ENCODE measurements at places on chromosomes 3 and 15.

GRCh38 chr3:27720899-27721716 is 1.0 kb downstream of the EOMES start:
- no peak for DNase-seq

GRCh38 chr3:161474741-161475140 is 21.9 kb upstream of the OTOL1 start:
- DNase-seq = no peak

GRCh38 chr3:113185194-113185835 is 26.0 kb upstream of the BOC start:
- DNase-seq = no peak

DNA sequence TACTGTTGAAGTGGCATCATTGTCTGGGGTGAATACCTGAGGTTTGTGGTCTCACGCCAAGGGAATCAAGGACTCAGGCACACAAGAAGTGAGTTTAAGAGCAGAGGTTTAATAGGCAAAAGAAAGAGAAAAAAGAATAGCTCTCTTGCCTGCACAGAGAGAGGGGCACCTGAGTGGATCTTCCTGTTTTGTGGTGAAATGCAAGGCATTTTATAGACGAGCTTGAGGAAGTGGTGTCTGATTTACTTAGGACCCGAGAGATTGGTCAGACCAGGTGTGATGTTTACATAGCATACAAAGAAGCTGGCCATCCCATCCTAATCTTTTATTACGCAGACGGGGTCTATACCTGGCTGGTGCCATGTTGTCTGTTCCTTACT is 13.2 kb downstream of the CCR5 start:
- DNase-seq = peak; percentile 72

GRCh38 chr3:193407112-193407511 is 28.6 kb upstream of the ATP13A5 start:
- no peak for DNase-seq

DNA sequence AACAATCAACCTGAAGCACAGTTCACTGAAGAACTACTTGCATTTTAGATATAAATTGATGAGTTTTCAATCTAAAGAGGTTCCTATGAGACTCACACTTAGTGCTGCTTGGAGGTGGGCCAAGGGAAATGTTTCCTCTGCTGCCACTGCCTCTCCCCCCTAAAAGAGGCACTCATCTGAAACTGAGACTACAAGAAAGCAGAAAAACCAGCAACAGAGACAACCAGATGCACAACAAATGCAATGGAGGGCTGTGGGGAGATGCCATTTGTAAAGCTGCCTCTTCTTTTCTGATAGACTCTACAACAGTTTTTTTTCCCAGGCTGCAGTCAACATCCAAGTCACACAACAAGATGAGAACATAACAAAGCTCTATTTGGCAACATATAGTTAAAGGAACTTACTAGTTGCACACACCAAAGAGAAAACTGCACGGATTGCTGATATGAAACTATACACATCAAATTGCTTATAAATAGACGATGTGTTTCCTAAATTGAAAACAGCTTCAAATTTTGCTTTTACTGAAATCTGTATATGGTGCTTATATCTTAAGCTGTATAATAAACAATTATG is 11.0 kb downstream of the TSPAN3 start:
- peak; percentile 59 for DNase-seq

GRCh38 chr3:156985711-156986110 is 159.6 kb downstream of the LEKR1 start:
- DNase-seq = no peak

GRCh38 chr3:41224120-41224806 is 25.0 kb downstream of the CTNNB1 start:
- no peak for DNase-seq

DNA sequence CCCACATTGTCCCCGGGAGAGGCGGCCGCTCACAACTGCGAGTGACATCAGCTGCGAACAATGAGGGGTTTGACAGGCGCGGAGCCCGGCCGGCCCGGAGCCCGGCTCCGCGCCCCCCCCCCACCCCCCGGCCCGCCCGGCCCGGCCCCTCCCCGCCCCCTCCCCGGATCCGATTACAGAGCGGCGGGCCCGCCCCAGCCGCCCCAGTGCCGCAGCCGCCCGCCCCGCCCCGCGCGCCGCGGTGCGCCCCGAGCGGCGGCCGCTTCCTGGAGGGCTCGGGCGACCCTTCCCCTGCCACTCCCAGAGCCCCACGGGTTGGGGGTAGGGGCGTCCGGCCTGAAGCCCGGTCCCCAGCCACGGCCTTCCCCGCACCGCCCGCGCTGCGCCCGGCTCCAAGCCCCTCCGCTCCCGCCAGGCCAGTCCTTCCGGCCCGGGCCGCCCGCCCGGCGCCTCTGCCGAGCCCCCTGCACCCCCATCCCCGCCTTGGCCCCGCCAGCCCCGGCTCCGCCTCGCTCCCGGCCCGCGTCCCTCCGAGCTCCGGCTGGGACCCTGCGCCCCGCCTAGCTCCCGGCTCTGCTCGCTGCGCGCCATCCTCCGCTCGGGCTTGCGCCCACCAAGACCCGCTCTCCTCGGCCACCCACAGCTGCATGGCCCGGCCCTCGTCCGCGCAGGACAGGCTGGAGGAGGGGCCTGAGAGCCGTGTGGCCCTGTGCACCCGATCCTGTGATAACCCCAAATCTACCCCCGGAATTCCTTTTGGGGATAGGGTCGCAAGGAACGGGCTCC is at the start of gene PCBP4:
Gene PCBP4, minus strand, starts transcription at position 71 of the 786 bp plus-strand sequence. CDS start 6,214 bp downstream, outside the sequence.
- peak; percentile 40 for DNase-seq

- no peak for DNase-seq
Observed at GRCh38 chr3:31253782-31254181, 278.9 kb upstream of the STT3B start.

- DNase-seq = no peak
Observed at GRCh38 chr3:152213203-152213602, 55.5 kb upstream of the MBNL1 start.

DNA sequence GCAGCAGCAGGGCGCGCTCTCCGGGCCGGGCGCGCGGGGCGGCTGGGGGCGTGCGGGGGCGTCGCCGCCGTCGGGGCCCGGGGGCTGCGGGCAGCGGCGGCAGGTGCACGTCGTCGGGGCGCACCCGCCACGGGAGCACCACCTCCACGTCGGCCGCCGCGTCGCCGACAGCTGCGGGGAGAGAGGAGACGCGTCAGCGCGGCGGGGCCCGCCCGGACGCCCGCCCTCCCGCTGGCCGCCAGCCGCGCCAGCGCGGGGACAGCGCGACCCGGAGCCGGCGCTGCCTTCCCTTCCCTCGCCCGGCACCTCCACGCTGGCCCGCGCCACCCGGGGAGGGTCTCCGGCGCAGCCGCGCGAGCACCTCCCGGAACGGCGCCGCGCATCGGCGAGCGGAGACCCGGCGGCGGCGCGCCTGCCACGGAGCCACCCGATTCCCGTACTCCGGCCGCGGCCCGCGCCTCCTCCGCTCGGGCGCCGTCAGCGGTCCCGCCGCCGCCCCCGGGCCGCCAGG is 481 bp downstream of the ADAMTS17 start:
- DNase-seq = no peak

- peak; percentile 17 for DNase-seq
Observed at GRCh38 chr3:139561959-139562676, 22.6 kb upstream of the RBP1 start.

DNA sequence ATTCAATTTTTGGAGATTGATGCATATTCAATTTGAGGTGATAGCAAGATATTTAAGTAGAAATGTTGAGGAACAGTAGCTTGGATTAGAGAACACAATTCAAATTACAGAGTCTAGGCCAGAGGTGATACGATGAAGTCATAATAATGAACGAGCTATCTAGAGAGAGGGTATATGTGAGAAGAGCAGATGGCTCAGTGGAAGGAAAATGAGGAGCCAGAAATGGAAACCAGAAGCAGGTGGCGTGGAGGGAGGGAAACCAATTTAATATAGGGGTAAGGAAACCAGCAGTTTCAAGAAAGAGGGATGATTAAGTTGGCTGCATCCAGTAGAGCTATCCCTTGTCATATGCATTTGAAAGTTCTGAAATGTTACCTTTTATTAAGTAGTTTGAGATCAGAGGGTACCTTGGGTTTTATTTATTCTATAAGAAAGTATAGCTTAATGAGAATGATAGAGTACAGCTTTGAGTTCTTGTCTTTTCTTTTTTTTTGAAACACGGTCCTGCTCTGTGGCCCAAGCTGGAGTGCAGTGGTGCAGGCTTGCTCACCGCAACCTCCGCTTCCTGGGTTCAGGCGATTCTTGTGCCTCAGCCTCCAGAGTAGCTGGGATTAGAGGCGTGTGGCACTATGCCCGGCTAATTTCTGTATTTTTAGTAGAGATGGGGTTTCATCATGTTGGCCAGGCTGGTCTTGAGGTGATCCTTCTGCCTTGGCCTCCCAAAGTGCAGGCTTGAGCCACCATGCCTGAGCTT is 22.1 kb downstream of the NCK1 start:
- peak; percentile 22 for DNase-seq

DNA sequence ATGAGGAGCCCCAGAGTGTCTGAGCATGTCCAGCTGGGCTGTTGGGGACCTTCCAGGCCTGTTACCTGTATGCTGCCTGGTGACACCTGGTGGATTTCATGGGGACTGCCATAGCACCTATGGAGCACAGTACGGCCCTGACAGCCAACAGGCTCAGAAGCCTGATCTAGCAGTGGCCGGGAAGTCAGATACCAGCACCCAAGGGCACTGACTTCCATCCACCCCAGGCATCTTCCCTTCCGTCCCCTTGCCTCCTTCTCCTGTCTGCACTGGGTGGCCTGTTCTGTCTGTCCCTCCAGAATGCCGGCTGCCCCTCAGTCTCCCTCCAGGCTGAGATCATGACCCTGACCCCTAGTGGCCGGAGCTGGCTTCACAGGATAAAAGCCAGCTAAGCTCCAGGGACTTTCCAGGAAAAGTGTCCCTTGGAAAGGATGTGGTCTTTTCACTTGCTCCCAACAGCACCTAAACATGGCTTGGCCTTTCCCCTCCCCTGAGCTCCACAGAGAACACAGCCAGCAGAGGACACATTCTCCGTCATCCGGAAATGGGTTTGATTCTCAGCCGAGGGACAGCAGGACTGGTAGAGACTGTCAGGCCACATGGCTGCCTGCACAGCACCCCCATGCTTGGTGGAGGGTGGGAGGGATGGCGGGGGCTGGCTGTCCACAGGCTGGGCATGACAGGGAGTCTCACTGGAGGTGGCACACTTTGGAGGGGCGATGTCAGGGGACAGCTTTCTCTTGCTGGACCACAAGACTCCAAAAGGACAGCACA is 9.5 kb downstream of the RPS17 start:
- DNase-seq = peak; percentile 75

- no peak for DNase-seq
Observed at GRCh38 chr3:58029842-58030584, 21.8 kb downstream of the FLNB start.

- DNase-seq = no peak
Observed at GRCh38 chr15:35775471-35775870, 229.5 kb upstream of the DPH6 start.

GRCh38 chr3:19267040-19267439 is 118.7 kb downstream of the KCNH8 start:
- no peak for DNase-seq

DNA sequence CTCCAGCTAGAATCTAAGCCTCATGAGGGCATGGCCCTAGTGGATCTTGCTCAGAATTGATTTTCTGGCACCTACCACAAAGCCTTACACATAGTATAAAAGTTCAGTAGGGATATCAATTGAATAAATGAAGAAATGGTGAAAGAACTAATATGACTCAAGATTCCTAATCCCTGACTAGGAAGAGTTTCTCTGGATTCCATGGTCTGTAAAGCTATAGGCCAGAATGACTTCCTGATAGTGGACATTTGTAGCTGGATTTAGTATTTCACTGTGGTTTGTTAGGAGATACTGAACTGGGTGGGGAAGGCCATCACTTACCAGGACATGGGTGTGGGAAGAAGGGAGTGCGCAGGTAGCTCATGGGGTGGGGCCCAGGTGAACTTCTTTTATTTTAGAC is 168.9 kb downstream of the RAP2B start:
- no peak for DNase-seq

DNA sequence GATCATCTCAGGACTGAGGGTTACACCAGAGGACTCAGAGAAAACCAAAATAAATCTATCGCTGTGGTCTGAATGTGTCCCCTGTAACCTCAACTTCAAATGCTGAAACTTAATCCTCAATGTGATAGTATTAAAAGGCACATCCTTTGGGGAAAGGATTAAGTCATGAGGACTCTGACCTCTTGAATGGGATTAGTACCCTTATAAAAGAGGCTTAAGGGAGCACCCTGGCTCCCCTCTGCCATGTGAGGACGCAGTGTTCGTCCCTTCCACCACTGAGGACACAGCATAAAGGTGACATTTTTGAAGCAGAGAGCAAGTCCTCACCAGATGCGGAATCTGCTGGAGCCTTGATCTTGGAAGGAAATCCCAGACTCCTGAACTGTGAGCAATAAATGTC is 39.5 kb downstream of the SRPRB start:
- DNase-seq = no peak

DNA sequence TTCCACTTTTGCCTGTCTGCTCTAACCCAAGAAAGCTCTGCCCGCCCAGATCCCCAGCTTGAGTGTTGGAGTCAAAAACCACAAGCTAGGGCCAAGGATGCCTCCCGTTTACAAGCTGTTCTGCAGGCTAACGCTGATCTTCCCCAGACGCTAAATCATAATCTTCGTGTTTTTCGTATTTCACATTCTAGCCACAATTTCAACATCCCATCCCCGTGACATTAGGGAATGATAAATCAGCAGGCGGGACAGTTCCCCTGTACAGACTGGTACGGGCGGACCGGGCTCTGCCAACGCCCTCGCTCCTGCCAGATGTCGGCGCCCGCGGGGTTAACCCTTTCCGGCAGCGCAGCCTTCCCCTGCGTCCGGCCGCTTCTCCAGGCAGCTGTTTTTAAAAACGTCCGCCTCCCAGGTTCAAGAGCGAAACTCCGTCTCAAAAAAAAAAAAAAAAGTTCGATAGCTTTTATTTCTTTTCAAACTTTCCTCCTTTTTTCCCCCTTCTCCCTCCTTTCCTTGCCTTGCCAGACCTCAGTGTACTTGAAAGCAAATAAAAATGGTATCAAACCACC is 81.0 kb upstream of the BNC1 start:
- DNase-seq = peak; percentile 50

GRCh38 chr3:152021951-152022461 is 148.6 kb downstream of the SUCNR1 start:
- DNase-seq = no peak

DNA sequence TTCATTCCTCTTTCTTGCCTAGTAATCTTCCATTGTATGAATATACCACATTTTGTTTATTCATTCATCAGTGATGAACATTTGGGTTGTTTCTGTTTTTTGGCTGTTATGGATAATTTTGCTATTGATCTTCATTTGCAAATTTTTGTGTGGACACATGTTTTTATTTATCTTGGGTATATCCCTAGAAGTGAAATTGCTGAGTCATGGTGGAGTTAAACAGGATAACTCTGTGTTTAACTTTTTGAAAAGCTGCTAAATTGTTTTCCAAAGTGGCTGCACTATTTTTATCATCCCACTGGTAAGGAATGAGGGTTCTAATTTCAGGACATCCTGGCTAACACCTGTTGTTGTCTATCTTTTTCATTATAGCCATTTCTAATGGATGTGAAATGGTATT is 74.6 kb upstream of the ARL6 start:
- DNase-seq = no peak

GRCh38 chr3:81674690-81675089 is 86.8 kb downstream of the GBE1 start:
- no peak for DNase-seq
